Stimulated activated naive CD4-positive, alpha-beta T cell treated with Interleukin-2 at 50 U/mL for 16 hours (primary cell): ENCODE measurements at places on chromosomes 7 and 10.

DNA sequence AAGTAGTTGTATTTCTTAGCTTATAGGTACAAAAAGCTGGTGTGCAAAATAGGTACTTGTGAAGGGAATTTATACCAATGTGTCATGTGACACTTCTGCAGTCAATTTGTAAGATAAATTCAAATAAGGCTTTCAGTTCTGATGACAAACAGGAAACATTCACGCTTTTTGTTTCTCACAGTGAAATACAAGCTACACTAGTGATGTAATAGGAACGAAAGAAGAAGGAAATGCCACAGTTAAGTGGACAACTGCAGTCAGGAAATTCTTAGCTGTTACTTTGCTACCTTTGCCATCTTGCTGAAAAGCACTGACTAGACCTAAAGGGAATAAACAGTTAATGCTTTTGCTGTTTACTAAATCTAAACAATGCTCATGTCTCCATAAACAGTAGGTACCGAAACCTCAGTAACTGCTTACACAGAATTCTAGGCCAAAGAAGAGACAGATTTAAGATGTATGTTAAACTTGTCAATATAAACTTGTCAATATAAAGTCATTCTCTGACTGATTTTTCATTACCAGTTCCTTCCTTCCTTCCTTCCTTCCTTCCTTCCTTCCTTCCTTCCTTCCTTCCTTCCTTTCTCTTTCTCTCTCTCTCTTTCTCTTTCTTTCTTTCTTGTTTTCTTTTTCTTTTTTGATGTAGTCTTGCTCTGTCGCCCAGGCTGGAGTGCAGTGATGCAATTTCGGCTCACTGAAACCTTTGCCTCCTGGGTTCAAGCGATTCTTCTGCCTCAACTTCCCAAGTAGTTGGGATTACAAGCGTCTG lies 10.1 kb downstream of the OTUD1 start:
- DNase-seq: no peak

DNA sequence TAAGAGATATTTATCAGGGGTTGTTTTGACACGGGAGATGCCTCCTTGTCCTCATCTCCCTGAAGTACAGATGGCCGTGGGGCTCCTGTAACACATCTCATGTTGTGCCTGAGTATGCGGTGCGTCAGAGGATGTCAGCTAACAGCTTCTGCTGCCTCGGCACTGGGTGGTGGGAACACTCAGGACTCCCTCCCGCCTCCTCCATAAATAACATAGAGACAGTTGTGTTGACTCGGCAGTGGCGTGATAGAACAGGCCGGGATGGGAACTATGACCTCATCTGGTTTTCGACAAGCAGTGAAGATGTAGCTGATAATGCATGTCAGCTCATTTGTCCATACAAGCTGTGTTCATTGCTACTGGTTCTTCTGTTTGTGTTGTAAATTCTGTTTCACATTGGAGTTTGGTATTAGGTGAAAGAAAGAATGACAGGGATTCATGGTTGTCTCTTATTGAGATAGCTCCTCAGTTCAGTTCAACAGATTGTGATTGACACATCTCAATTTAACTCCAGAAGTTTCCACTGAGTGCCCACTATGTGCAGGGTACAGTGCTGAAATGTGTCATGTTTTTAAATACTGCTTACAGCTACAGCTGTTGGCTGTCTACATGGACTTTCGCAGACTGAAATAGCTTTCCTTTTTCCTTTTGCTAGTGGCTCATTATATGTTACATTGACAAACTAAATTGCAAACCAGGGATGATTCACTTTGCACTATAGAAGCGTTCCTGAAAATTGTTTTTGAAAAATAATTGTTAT lies 87.4 kb downstream of the CHN2 start:
- no peak for DNase-seq

DNA sequence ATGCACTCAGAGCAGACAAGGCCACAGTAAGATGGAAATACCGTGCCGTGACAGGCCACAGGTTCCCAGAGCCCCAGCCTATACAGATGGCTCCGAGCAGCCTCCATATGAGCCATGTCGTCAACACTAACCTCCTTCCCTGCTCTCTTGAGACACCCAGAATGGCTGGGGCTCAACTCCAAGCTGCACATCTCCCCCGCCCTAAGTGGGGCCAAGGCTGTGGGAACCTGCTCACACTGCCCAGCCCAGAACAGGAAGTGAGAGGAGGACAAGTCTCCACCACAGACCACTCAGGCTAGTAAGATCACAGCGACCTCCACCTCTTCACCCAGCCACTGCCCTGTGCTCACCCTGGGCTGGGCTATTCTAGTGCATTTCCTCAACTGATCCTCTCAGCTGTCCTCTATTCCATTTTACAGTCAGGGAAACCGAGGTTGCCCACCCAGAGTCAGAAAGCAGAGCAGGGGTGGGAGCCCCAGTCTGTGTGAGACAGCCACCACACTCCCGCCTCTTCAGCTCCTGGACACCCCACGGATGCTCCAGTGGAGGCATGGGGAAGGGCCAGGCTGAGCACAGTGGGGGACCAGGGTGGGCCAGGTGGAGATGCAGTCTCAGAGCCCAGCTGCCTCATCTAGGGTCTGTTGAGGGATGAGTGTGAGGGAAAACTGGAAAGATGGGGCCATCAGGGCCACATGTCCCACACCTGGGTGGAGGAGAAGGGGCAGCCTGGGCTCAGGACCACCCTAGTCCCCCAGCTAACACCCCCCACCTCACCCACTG lies 11.6 kb downstream of the GRID1 start:
- DNase-seq: no peak

DNA sequence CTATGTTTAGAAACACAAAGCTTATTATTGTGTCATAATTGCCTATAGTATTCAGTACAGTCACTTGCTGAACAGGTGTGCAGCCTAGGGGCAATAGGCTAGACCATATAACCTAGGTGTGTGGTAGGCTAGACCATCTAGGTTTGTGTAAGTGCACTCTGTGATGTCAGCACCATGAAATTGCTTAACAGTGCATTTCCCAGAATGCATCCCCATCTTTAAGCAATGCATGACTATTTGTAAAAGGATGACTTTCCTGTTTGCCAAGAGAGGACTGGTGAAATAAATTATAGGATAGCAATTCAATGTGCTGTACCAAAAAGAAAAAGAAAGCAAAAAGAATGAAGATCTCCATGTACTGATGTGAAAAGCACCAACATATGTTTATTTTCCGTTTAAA lies 288.7 kb upstream of the AUTS2 start:
- DNase-seq: no peak

- no peak for DNase-seq
Measured at GRCh38 chr10:92284112-92284704, 6.7 kb downstream of the CPEB3 start.

GRCh38 chr7:107865956-107866775 lies 24.8 kb upstream of the DLD start:
- no peak for DNase-seq

DNA sequence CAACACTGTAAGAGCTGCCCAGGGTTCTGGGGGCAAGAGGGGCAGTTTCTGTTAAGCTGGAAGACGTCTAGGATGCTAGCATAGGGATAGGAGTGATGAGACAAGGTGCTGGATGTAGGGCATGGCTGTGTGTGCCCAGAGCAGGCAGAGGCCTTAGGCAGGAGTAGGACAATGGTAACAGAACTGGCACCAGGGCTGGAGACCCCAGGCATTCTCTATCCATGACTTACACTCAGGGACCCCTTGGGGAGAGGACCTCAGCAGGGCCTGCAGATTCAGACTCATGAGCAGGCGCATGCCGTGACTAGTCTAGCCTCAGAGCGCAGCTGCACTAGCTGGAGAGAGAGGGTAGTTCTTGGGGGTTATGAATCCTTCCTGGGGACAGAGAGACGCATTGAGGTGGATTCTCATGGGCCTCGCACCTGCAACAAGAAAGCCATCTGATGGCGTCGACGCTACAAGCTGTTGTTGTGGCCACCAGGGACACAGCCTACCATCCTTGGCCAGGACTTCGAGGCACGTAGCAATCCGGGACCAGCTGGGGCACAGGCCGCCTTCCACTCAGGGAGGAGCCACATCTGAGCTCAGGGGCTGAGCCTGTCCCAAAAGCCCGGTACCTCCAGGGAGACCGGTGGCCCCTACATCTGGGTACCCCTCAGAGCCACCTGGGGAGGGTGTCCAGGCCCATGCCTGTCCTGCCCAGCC lies 474.1 kb downstream of the PTPRN2 start:
- DNase-seq: no peak

- no peak for DNase-seq
Measured at GRCh38 chr10:126064512-126064911, 168.1 kb downstream of the FANK1 start.

- DNase-seq: no peak
Measured at GRCh38 chr10:43751646-43752045, 103.0 kb upstream of the ZNF32 start.

GRCh38 chr7:98227939-98228338 lies 16.7 kb downstream of the BHLHA15 start:
- no peak for DNase-seq

GRCh38 chr7:132799081-132799413 lies 222.8 kb upstream of the PLXNA4 start:
- DNase-seq: no peak
